PC-9 (cell line): ENCODE measurements at places on chromosomes 4 and X.

GRCh38 chr4:25030277-25031076 lies at the start of gene LGI2:
Gene LGI2, minus strand, starts transcription at chr4:25030946. Its CDS starts 253 bp downstream, at chr4:25030693.
- no peak for DNase-seq

DNA sequence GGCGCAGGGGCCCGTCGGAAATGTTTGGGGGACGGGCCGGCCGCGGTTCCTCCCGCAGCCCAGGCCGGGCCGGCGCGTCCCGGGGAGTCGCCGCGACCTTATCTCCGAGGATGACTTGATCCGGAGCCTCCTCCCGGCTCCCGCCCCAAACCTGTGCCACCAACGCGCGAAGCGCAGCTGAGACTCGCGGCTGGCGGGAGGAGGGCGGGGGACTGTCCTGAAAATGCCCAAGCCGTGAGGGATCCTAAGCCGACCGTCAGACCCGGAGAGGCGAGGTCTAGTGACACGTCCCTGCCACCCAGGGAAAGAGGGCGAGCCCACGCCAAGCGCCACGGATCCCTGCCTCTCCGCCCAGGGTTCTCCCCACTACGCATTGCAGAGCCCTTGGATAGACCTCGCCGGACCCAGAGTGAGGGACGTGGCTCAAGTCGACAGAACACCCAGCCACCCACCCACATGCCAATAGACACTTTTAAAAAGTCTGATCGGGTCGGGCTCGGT lies 26.9 kb downstream of the UTP14A start:
- DNase-seq: no peak

DNA sequence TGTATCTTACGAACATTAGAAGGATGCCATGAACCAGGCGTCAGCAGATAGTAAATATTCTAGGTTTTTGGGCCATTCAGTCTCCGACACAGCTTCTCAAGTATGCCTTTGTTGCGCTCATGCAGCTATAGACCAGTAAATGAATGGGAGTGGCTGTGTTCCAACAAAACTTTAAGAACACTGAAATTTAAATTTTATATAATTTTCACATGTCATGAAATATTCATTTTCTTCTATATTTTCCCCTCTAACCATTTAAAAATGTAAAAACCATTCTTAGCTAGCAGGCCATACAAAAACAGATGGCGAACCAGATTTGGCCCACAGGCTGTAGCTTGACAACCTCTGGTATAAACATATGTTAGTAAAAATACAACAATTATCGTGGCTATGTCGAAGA lies 151.8 kb upstream of the KIT start:
- DNase-seq: no peak

- DNase-seq: no peak
Observed at GRCh38 chr4:118758293-118758692, 73.1 kb downstream of the METTL14 start.

DNA sequence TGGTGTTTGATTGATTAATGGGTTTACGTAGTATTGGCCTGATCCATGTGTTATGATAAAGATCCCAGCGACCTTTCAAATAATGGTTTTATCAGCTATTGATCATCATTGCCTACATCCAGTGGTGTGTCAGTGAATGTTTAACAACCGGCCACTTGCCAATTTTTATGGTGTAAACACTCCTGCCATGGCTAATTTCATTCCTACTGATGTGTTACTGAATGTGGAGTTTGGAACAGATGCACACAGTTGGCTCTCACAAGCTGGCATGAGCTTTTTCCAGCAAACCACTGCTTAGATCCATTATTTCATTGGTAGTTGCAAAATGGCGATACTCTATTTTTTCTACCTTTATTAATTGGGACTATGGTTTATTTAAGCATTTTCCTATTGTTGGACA lies 139.9 kb downstream of the REPS2 start:
- no peak for DNase-seq

- DNase-seq: no peak
Observed at GRCh38 chrX:42028109-42028508, 104.8 kb upstream of the CASK start.

GRCh38 chr4:183912585-183912984 lies 7.5 kb downstream of the STOX2 start:
- no peak for DNase-seq

DNA sequence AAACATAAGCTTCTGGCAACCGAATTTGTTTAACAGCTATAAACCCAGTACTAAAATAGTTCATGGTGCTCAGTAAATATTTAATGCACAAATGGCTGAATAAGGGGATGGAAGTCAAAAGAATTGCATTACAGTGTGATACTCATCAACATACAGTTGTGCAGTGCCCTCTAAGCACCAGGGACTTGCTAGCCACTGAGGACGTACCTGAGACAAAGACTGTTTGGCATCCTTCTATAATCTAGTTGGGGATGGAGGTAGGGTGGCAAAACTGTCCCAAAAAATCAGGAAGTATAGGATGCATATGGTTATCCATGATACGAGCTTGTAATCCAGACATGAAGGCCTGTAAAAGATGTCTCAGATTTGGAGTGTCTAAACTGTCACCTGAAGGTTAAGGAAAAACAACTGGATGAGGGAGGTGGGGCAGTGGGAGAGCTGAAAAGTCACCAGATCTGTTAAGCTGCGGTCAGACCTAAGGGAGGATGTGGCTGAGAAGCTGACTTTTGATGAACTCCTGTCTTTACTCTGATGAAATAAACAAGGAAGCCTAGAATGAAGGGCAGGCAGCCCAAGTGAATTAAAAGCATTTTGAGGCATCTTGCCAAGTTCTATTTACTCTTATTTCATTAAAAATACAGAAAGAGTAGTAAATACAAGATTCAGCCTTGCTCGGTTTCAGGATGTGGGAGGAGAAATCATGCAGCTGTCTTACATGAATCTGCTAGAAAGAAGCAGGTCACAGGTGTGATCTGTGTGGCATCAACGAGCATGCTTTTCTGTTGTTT lies 12.0 kb upstream of the CD38 start:
- no peak for DNase-seq

DNA sequence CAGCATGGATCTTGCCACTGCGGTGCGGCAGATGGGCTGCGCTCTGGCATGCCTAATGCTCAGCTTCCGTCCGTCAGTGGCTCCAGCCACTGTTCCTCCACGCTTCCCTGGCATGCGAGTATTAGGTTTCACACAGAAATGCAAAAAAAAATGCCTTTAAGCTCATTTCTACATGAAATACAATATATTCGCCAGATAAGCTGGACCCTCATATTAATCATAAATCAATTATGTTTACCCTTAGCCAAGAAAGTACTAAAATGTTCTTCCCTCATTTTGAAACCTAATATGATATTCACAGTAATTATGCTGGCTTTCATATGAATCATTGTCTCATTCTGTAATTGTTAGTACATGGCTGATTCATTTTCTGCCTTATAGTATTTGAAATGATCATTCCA lies 115.5 kb upstream of the FAM241A start:
- DNase-seq: no peak

DNA sequence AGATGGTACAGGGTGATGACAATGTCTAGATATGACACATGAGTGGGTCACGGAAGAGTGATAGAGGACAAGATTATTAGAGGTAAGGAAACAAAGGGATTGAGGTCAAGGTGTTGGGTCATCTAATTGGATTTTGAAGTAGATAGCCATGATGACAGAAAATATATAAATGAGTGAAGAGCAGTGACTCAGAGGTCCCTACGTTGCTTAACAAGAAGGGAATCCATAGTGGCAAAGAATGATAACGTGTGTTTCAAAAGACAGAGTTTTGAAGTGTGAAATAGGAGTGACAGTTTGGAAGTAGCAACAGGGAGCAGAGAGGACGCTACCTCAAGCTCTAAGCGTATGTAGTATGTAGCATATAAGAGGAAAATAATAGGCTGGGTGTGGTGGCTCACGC lies 22.2 kb upstream of the CAMK2D start:
- DNase-seq: no peak

GRCh38 chr4:159042097-159042605 lies 60.7 kb upstream of the RAPGEF2 start:
- no peak for DNase-seq

GRCh38 chr4:1505511-1506460 lies 99.5 kb upstream of the NKX1-1 start:
- DNase-seq: no peak

- DNase-seq: peak; percentile 67
Observed at GRCh38 chr4:40316782-40317635, 18.1 kb upstream of the CHRNA9 start.

GRCh38 chr4:81621490-81621889 lies 149.8 kb upstream of the RASGEF1B start:
- DNase-seq: no peak

DNA sequence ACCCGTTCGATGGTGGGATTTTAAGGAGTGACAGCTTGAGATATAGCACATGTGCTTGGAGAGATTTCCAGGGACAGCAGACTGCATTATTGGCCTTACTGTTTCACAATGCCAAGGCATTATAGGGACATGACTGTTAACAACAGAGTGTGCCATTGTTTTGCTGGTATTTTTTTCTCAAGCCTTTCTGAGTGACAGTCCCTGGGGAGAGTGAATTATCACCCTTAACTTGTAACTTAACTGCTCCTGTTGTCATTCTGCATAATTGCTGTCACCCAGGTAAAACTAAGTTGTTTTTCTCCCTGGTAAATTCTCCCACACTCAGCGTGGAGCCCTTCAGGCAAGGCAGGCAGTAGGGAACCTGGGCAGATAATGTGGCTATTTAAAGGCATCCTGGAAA lies 989.2 kb upstream of the LCORL start:
- DNase-seq: no peak

DNA sequence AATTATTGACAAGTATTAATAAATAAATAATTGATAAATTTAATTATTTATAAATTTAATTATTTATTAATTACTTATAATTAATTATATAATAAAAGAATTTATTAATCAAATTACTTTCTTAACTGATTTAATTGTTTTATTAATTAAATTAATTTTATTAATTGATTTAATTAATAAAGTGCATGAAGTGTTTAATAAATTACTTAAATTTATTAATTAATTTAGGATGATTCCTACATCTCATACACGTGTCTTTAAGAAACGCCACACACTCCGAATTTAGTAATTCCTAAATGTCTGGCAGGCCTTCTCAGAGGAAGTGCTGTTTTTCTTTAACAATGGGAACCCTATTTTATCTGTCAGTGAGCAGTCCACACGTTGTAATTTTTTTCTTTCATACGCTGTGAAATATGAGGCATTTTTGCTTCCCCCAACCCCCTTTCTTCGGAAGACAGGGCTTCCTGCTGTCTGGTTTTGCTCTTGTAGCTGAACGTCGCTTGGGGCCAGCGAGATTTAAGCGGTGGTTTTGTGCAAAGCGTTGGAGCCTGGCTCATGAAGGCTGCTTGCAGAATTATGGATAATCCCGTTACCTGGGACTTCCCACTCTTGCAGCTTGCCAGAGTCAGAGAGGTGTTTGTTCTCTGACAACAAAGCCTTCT lies 46.8 kb downstream of the CRLF2 start:
- no peak for DNase-seq

DNA sequence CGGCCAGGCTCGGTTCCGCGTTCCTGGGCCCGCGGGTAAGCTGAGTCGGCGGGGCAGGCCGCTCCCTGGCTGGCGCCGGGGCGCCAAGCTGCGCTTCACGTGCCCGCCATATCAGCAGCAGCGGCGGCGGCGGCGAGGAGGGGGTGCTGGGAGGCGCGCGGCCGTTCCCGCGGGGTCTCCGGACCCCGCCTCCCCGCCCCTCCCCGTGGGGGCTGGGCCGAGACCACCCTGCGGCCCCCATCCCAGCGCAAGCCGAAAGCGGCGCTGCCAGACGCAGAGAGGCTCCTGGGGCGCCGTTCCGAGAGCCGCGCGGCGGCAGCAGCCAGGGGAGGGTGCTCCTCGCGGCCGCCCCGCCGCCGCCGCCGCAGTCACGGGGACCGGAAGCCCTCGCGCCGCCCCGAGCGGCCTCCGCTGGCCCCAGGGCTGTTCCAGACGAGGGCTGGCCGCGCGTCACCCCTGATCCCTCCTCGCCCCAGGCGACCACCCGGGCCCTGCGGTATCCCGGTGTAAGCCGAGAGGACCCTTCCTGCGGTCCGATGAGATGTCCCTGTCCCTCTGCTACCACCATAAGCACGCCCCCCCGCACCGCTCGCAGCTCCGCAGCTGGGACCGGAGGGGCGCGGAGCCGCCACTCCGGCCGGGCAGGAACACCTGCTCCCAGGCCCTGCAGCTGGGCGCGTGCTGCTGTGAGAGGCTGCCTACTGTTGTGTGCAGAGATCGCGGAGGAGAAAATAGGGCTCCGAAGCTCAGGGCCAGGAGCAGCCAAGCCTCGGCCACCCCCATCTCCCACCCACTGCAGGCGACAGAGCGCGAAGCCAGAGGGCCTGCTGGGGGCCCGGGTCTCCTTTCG lies 7.5 kb upstream of the BCOR start:
- peak; percentile 19 for DNase-seq

DNA sequence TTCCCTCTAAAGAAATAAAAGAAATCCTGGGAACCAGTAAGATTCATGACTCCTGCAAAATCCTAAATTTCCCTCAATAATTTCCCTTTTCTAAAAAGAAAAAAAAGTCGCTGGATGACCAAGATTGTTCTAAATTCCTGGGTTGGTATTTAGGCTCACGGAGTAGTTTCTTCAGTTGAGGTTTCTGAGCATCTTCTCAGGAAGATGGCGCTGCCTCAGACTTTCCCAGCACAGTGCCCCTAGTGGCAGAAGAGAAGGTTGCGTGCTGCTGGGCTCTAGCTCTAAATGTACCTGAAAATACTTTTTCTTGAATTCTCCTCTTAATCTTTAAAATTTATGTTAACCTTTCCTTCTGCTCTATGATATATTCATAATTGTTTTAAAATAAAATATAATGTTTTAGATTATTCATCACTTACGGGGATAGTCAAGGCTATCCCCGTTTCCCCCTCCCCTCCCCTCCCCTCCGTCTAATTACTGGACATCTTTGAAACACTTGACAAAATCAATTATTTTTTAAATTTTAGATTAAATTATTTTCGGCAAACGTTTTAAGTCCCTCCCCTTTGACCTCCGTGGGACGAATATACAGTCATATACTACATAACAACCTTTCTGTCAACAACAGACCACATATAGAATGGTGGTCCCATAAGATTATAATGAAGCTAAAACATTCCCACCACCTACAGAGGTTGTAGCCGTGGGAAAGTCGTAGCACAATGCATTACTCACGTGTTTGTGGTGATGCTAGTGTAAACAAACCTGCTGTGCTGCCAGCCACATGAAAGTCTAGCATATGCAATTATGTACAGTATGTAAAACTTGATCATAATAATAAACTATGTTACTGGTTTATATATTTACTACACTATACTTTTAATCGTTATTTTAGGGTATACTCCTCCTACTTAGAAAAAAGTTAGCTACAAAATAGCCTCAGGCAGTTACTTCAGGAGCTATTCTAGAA lies 41.0 kb upstream of the GATB start:
- peak; percentile 57 for DNase-seq

GRCh38 chr4:159227378-159227777 lies 124.5 kb downstream of the RAPGEF2 start:
- no peak for DNase-seq

- no peak for DNase-seq
Observed at GRCh38 chr4:89640620-89641366, 196.2 kb downstream of the SNCA start.

GRCh38 chrX:69543572-69543971 lies 39.4 kb downstream of the NALF2 start:
- DNase-seq: no peak

- no peak for DNase-seq
Observed at GRCh38 chr4:114284629-114285028, 305.2 kb upstream of the ARSJ start.

GRCh38 chrX:45845142-45845541 lies 644.5 kb upstream of the DIPK2B start:
- no peak for DNase-seq

- DNase-seq: no peak
Observed at GRCh38 chr4:8276358-8277240, 7.0 kb downstream of the HTRA3 start.

GRCh38 chr4:101114936-101115372 lies 232.4 kb downstream of the PPP3CA start:
- DNase-seq: no peak

GRCh38 chrX:24789047-24789446 lies 95.3 kb downstream of the POLA1 start:
- no peak for DNase-seq
